Activated B cell treated with CpG ODN at 0.5 μM for 24 hours (primary cell): ENCODE measurements at places on chromosomes 1 and 21. TPM values are rescaled to one million over a fixed set of nuclear protein-coding genes. Genes with fewer than 3 reads are reported as not detected.

Gene GBP7
- not detected in 2 replicates for total RNA-seq

- no peak overlapping the region for H3K4me3 ChIP-seq
- H3K36me3 ChIP-seq = no peaks in the 10 kb centered on the region
- no peak for DNase-seq
- H3K4me1 ChIP-seq = no peaks in the 10 kb centered on the region
- no peak overlapping the region for H3K27ac ChIP-seq
These were observed 36.0 kb upstream of the IRF2BP2 start for GRCh38 chr1:234645964-234646363.

- H3K27me3 ChIP-seq = no peaks in the 10 kb centered on the region
- peaks cover 12% of the 10 kb centered on the region for H3K36me3 ChIP-seq
- no peak for DNase-seq
- H3K4me1 ChIP-seq = peaks cover 3% of the 10 kb centered on the region
These were observed 35.3 kb downstream of the FNBP1L start for GRCh38 chr1:93483200-93483599.

DNA sequence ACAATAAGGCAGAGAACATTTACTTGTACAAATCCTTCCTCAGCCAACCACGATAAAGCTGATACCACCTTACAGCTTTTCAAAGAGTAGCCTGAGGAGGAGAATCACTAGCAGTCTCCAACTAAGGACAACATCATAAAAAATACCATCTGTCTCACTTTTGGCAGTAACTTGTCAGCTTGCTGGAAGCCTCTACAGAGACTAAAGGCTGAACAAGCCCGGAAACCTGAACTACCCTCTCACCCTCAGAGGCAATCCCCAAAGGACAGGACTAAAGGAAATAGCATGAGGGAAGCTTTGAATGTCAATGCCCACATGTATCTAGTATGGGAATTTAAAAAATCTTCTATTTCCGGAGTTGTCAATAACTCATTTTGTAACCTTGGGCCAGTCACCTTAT lies 10.6 kb downstream of the SRSF4 start:
- peak overlapping the region; percentile 60 for H3K4me3 ChIP-seq
- no peak for DNase-seq
- peaks cover 54% of the 10 kb centered on the region for H3K36me3 ChIP-seq

DNA sequence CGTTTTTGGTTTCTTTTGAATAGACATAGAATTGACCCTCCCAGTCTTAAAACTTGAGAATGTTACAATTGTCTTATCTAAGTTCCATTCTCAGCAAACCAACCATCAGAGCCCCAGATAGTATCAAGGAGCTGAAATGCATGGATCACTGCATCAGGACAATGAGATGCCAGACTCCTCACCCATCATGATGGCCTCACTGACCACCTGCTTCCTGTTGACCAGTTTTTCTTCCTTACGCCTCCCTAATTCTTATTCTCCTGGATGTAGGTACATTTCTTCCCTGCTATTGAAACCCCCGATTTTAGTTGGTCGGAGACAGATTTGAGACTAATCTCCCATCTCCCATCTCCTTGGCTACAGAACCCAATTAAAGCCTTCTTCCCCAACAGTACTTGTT lies 17.7 kb downstream of the MATN1 start:
- no peak for DNase-seq
- no peaks in the 10 kb centered on the region for H3K36me3 ChIP-seq
- H3K4me3 ChIP-seq = no peak overlapping the region
- H3K27me3 ChIP-seq = peaks cover 21% of the 10 kb centered on the region

GRCh38 chr1:179169616-179170467 lies 59.6 kb downstream of the ABL2 start:
- no peak overlapping the region for H3K4me3 ChIP-seq
- DNase-seq = no peak
- no peaks in the 10 kb centered on the region for H3K36me3 ChIP-seq
- no peaks in the 10 kb centered on the region for H3K27me3 ChIP-seq
- peaks cover 21% of the 10 kb centered on the region for H3K4me1 ChIP-seq
- no peak overlapping the region for H3K27ac ChIP-seq

Gene ANXA9
- total RNA-seq = not detected in 2 replicates

Gene USH2A
- total RNA-seq = not detected in 2 replicates

DNA sequence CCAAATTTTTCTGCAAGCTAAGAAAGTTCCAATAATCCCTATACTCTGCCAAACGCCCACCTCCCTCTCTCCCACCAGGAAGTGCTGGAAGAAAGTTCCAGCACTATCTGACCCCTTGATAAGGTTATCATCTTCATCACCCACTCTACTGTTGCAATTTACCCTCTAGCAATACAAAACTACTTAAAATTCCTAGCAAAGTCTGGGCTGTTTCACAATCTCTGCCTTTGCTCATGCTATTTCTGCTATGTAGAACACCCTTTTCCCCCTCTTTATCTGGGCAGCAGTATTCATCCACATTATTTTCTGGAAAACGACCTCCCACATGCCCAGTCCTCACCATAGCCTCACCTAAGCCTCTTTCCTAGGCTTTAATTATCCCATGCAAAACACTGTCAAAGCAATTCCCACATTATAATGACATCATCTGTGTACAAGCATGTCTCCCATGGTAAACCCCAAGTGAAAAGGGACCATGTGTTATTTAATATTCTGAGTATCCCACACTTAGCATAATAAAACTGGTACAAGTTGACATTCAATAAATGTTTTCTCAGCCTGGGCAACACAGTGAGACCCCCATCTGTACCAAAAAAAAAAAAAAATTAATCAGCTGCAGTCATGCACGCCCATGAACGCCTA lies 12.0 kb downstream of the F11R start:
- DNase-seq = no peak
- H3K4me1 ChIP-seq = peaks cover 14% of the 10 kb centered on the region

Gene ASPM
- 0.46 and 0.69 TPM in 2 replicates for total RNA-seq

GRCh38 chr1:199612976-199613774 lies 414.3 kb upstream of the NR5A2 start:
- H3K27ac ChIP-seq = no peak overlapping the region
- no peak overlapping the region for H3K4me3 ChIP-seq
- no peaks in the 10 kb centered on the region for H3K27me3 ChIP-seq
- H3K36me3 ChIP-seq = no peaks in the 10 kb centered on the region

GRCh38 chr1:14925336-14926136 lies 228.0 kb upstream of the TMEM51 start:
- no peak overlapping the region for H3K27ac ChIP-seq
- DNase-seq = no peak
- H3K36me3 ChIP-seq = no peaks in the 10 kb centered on the region
- no peak overlapping the region for H3K4me3 ChIP-seq
- peaks cover 9% of the 10 kb centered on the region for H3K4me1 ChIP-seq
- peaks cover 44% of the 10 kb centered on the region for H3K27me3 ChIP-seq

DNA sequence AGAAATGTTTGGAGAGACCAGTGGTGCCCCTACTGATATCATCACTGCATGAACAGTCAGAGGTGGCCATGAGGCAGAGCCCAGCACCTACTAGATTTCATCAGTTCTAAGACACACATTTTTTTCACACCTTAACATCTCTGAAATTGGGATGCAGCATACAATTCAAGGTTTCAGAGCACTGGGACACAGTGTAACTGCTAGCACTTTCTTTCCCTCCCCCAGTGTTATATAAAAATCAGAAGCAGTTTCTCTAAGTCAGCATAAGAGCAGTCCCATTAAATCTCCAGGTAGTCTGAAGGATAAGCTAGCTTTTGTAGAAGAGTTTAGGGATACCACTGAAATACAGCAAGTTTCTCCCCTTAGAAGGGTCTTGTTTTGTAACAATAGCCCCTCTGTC lies 10.0 kb upstream of the ANGPTL7 start:
- no peak for DNase-seq
- no peaks in the 10 kb centered on the region for H3K27me3 ChIP-seq
- H3K4me1 ChIP-seq = no peaks in the 10 kb centered on the region
- peaks cover 60% of the 10 kb centered on the region for H3K36me3 ChIP-seq
- no peak overlapping the region for H3K4me3 ChIP-seq

DNA sequence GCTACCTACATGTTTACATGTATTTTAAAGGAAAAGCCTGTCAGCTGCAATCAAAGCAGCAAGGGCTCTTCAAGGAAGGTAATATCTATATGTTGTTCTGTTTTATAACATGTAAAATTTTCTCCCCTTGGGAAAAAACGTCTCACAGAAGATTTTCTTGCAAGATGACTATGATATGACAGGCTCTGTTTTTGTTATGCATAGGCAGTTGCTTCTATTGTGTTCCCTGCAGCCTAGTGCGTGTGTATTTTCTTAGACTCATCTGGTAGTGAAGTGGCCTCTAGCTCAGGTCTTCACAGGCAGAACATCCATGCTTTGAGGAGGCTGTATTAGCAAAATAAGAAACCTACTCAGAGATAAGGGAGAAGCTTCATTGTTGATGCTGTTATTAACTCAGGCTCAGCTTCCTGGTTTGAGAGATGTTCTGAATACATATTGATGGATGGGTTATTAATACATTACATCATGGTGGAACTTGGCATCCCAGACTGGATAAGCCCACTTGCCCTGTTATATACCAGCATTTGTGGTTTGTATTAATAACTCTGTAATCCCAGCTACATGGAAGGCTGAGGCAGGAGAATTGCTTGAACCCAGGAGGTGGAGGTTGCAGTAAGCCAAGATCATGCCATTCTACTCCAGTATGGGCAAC lies 35.8 kb downstream of the LAMC1 start:
- H3K4me3 ChIP-seq = no peak overlapping the region
- H3K4me1 ChIP-seq = peaks cover 3% of the 10 kb centered on the region
- H3K27ac ChIP-seq = no peak overlapping the region
- H3K36me3 ChIP-seq = peaks cover 3% of the 10 kb centered on the region
- DNase-seq = no peak

- no peak overlapping the region for H3K27ac ChIP-seq
- peaks cover 16% of the 10 kb centered on the region for H3K27me3 ChIP-seq
These were observed 43.4 kb upstream of the COL6A2 start for GRCh38 chr21:46054451-46054881.

Gene C1orf141
- not detected in 2 replicates for total RNA-seq

GRCh38 chr1:16986962-16987361 lies 6.5 kb upstream of the MFAP2 start:
- H3K27me3 ChIP-seq = peaks cover 9% of the 10 kb centered on the region
- no peak overlapping the region for H3K4me3 ChIP-seq
- DNase-seq = no peak
- H3K36me3 ChIP-seq = peaks cover 35% of the 10 kb centered on the region
- no peaks in the 10 kb centered on the region for H3K4me1 ChIP-seq
- H3K27ac ChIP-seq = no peak overlapping the region

DNA sequence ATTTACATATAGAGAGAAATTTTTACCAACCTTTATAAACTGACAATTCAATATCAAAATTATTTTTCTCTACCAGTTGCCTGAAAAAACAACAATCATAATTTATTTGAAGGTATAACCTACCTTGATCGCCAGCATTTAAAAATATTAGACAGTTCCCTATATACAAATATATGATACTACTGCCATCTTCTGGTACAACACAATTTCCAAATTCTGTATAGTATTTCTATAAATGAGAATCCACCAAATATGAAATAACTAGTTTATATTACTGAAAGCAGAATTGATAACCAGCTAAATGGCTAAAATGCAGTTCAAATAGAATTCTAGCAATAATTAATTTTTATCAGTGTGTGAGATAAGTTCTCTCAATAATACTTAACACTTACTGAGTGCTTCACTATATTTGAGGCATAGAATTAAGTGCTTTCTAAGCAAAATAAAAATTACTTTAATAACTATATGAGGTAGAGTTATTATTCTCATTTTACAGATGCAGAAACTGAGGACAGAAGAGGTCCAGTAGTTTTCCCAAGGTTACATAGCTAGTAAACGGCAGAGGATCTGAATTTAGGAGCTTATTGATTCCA lies 75.6 kb downstream of the PIGK start:
- no peaks in the 10 kb centered on the region for H3K27me3 ChIP-seq
- H3K36me3 ChIP-seq = no peaks in the 10 kb centered on the region
- no peak overlapping the region for H3K27ac ChIP-seq
- DNase-seq = no peak
- H3K4me1 ChIP-seq = no peaks in the 10 kb centered on the region
- no peak overlapping the region for H3K4me3 ChIP-seq
